Activated CD4-positive, alpha-beta T cell treated with anti-CD3 and anti-CD28 coated beads, Interleukin-2, amount 50 U/mL, for 4 hours (primary cell): ENCODE measurements at places on chromosomes 6 and 20.

DNA sequence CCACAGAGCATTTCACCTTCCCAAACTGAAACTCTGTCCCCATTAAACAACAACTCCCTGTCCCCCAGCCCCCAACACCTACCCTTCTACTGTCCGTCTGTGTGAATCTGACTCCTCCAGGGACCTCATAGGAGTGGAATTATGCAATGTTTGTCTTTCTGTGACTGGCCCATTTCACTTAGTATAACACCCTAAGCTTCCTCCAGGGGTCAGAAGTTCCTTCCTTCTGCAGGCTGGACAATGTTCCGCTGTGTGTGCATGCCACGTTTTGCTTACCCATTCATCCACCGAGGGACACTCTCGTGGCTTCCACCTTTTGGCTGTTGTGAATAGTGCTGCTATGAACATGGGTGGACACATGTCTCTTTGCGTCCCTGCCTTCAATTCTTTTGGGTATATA lies 37.6 kb upstream of the MPC1 start:
- no peak for DNase-seq

DNA sequence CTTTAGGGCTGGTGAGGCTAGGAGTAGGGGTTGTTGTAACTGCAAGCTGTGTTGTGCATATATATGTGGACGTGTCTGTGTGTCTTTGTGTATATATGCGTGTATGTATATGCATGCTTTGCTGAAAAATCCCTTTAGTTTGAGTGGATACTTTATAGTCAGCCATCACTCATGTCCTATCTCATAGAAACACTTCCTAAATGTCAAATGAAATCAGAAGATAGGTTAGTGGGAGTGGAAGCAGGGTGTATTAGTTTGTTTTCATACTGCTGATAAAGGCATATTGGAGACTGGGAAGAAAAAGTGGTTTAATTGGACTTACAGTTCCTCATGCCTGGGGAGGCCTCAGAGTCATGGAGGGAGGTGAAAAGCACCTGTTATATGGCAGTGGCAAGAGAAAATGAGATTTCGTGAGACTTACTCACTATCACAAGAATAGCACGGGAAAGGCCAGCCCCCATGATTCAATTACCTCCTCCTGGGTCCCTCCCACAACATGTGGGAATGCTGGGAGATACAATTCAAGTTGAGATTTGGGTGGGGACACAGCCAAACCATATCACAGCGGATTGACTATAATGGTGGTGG lies 131.1 kb downstream of the JARID2 start:
- DNase-seq = no peak

DNA sequence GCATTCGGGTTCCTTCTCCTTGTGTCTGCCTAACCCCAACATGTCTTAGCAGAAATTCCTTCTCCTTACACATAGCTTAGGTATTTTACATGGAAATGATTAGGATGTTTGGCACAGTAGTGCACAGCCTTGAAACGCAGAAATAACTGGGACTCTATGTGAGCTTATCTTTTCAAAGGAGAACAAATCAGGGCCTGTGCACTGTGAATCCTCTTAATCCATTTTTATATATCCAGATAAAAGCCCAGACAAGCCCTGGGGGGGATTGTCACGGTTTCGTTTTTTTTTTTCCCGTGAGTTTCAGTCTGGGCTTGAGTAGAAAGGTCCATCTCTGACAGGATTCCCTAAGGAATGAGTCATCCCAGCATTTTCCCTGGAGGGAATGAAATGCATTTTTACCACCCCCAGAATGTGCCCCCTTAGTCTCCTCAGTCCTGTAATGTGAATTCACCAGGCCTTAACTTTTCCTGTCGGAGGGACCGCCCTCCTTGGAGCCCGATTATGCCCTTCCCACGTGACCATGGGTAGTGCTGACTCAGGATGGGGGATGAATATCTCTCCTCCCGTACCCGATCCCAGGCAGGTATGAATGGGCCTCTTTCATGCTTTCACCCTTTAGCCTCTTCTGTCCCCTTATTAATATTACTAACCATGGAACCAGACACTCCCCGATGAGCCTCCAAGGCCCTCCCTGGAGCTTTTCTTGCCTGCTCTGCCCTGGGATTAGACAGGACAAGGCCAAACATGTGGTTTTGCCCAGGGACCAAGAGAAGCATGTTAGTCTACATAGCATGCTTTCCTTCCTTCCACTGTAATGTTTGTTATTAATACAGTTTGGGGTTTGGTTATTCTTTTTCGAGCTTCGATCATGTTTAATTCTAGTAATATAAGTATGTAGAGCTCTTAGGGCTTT lies 23.9 kb upstream of the NAA20 start:
- DNase-seq = no peak

DNA sequence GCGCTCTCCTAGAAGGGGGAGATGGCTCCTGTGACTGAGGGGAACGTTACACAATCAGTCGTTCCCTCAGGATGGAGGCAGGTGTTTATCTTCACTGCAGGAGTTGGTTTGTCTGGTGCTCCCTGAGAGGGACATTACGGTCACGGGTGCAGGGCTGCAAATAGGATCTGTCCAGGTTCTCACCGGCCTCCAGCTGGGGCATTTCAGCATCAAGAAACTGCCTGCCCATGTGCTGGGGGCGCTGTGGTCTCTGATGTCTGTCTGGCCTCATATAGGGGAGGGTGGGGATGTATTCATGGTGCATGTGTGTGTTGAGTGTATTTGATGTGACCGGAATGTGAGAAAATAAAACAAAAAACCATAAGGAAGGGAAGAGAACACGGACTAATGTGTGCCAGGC lies 77.1 kb downstream of the TBC1D7 start:
- DNase-seq = no peak

DNA sequence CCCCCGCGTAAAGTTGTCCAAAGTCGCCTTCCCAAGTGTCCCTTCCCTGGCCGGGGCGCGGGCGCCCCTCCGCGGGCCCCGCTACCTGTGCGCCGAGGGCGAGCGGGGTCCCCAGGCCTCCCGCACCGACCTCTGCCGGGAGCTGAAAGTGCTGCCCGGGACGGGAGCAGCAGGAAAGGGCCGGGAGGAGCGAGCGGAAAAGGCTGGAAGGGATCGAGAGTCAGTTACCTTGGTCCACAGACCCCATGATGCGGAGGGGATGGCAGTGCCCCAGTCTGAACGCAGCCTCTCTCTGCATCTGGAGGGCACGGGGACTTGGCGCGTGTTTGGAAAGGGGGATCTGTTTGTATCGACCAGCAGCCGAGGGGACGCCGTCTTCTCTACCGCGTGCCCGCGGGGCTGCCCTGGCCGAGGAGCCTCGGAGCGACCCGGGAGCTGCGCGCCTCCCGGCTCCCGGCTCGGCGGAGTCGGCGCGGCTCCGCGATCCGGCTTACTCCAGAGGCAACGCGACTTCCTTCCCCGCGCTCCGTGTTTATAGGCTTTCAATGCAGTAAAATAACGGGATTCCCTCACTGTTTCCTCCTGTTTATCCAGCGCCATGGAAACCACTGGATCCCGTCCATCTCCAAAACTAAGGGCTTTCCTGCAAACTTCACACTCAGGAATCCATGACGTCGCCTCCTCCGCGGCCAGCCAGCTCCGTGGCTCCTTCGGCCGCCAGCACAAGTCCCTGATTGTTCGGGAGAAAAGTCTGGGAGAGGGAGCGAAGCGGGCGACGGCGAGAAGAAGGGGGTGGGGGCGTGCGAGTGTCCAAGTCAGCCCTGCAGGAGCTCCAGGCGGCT lies 20.0 kb upstream of the NFATC2 start:
- no peak for DNase-seq

- no peak for DNase-seq
Observed at GRCh38 chr6:118875672-118876071, 18.3 kb upstream of the ASF1A start.

GRCh38 chr6:80163754-80164187 lies 57.3 kb downstream of the BCKDHB start:
- DNase-seq = no peak

DNA sequence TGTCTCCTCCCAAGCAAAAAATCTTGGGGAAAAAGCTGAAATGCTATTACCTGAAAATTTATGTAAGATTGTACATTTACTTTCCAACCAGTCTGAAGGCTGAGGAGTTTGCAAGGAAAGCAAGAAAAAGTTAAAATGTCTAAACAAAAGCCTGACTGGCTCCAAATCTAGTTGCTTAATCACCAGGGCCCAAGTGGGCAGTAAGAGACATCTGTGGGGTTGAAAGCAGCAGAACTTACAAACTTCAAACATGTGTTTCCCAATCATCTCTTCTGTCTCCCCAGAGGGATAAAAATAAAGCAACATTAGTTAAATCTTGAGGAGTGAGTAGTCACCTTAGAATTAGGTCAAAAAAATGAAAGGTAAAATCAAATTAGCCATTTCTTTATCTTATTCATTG lies 98.6 kb downstream of the OGFRL1 start:
- no peak for DNase-seq
